ENCODE measurements at places on chromosomes 11 and 22.

GRCh38 chr11:57513911-57514537 lies 1.5 kb downstream of the SLC43A1 start:
- peak; percentile 53 for DNase-seq

DNA sequence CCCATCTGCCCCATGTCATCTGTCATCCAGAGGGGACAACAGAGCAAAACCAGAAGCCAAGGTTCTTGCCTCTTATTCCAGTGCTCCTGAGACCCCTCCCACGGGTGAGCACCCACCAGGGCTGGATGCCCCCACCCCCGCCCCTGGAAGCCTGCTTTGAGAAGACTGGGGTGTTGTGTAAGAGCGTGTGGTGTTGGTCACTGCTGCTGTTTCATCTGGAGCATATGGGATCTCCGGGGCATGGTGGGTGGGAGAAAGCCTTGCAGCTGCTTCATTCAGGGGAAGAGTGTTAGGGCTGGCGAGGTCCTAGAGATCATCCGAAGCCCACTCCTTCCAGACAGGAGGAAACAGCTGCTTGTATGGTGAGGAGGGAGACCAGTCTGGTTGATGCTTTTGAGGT lies 54.1 kb downstream of the CHRDL2 start:
- DNase-seq, result no peak

- no peak for DNase-seq
Observed at GRCh38 chr11:10514709-10515108, 26.3 kb downstream of the RNF141 start.

- peak; percentile 61 for DNase-seq
Observed at GRCh38 chr11:44711113-44711786, 15.5 kb upstream of the TSPAN18 start.

DNA sequence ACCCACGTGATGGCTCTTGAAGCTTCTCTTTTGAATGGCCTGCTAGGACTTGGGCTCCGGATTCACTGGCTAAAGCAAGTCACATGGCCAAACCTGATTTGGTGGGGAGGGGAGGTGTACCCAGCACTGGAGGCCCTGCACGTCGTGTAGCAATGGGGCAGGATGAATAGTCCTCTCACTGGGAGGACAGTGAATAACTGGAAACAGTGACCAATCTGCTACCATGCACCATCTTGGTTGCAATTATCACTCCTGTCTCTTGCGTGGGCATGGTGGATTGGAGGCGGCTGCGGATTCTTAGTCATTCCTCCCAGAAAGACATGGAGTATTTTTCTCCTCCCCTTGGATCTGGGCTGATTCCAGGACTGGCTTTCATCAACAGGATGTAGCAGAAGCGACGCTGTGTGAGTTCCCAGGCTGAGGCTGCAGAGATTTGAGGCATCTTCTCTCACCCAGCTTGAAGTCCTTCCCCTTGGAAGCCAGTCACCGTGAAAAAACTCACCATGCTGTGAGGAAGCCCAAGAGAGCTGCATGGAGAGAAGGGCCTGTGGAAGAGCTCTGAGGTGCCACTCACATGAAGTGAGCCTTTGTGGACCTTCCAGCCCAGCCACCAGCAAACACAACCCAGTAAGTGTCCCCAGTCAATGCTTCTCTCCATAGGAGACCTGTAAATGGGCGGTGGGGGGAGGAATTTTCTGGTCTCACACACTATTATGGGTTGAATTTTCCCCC lies 70.4 kb downstream of the IGLL1 start:
- no peak for DNase-seq

DNA sequence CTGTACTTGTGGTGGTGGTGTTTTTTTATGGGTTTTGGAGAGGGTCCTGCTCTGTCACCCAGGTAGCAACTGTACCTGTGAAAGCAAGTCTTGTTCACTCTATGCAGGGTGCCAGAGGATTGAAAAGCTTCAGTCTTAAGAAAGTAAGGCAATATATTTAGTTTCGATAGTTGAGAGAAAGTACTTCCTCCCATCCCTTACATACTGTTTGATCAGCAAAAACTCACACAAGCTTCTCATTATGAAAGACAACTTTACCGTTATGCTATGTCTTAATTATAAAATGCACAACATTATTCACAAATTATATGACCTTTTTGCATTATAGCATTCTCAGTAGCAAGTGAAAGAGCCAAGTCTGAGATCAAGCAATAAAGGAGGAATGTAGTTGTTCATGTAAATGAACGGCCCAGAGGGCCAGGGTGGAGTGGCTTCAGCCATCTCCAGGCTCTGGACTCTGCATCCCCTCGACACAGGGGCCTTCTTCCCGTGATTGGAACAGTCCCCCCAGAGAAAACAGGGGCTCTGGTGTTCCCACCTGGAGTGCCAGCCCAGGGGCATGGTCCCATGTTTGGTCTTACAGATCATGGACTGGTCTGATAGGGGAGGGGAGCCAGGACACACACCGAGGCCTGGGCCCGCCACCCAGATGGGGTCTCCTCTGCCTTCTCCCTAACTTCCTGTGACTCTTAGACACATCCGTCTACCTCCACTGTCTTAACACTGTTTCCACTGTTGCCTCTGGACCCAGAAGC lies 38.7 kb upstream of the CTTN start:
- no peak for DNase-seq

DNA sequence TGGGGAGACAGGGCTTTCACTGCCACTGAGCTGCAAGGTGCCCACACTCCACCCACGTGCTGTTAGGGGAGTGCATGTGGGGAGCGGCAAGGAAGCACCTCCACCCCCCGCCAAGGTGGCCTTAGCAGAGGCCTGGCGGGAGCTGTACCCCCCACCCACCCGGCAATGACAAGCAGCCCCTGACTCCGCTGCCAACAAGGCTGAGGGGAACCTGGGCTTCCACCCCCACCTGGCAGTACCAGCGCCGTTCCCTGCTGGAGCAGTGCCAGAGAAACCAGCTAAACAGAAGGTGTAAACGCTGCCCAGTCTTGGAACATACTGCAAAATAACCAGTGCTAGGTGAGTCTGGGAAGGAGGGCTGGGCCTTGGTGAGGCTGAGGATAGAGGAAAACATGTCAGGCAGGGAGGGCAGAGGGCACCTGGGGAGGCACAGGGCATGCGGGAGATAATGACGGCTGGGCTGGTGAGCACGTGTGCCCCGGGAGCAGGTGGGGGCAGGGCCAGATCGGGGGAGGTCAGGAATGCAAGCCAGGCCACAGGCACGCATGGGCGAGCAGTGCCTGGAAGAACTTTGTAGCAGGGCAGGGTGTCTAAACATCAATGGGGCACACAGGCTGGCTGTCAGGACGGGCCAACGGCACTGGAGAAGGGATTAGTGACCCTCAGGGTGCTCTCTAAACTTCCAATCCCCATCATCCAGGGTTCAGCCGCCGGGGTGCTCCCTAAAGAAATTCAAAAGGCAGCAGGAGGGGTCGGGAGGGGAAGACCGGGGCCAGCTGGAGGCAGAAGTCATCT lies 6.6 kb downstream of the CERK start:
- DNase-seq, result no peak

- no peak for DNase-seq
Observed at GRCh38 chr22:46622081-46622521, 1.9 kb downstream of the GRAMD4 start.

DNA sequence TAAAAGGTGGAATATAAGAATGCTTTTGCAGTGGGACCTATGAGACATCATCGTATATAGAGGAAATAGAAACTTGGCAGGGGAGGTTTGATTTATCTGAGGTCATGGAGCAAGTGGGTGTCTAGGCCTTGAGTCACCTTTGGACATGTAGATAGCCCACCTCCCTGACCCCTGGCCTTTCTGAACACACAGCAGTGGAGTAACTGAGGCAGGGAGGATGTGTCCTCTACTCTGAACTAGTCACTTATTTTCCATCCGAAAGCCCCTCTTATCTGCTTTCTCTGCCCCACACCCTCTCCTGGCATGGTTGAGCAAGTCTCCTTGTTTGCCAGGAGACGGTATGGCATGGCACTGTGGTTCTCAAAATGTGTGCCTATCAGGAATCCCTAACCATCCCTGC lies 7.9 kb downstream of the CD82 start:
- no peak for DNase-seq

- DNase-seq, result no peak
Observed at GRCh38 chr22:45159652-45160462, 3.9 kb upstream of the NUP50 start.

- no peak for DNase-seq
Observed at GRCh38 chr11:8683115-8683807, 669 bp downstream of the RPL27A start.

- no peak for DNase-seq
Observed at GRCh38 chr22:29193021-29193420, 12.7 kb upstream of the EMID1 start.

- no peak for DNase-seq
Observed at GRCh38 chr11:71214553-71215424, 37.6 kb downstream of the SHANK2 start.

- peak; percentile 65 for DNase-seq
Observed at GRCh38 chr22:44658311-44658953, 43.6 kb upstream of the PRR5 start.

DNA sequence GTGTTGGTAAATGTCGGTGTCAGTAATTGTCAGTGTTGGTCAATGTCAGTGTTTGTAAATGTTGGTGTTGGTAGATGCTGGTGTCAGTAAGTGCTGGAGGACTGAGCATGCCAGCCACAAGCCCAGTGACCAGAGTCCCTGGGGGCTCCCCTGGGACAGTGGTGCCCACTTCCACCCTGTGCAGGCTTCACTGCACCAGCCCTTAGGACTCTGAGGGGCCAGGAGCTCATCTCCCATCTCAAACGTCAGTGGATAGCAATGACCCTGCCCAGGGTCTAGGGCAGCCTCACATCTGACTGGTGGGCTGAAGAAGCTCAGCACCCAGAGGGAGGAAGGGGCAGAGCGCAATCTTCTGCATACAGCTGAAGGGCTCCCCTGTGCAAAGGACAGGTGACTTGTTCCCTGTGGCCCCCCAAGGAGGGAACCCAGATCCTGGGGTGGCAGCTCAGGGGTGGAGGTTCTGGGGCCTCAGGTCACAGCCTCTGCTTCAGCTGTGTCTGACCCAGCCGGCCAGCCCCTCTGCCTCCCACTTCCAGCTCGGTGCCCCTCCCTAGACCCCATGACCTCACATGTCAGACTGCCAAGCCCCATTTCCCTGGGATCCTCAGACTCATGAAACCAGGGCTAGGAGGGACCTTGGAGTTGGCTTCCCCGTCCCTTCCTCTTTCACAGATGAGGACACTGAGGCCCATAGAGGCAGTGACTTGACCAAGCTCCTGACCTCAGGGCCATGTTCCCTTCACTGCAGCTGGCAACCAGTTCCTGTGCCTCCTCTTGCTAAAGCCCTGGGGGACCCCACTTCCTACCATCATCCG lies 138.4 kb downstream of the CRYBB2 start:
- DNase-seq, result no peak

DNA sequence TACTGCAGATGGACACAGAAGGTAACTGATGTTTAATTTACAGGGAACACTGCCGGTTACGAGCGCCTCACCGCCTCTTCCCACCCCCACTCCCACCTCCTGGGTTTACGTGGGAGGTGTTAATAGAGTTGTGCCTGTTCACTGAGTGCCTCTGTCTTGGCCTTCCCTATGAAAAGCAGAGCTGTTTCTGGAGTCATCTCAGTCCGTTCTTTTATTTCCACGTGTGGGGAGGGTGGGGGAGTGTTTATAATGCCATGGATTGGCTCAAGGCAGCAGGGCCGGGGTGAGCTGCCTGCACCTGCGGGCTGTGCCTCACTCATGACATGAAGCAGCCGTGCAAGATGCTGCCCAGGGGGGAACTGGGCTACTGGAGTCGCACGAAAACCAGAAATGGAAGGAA lies 322.7 kb downstream of the CADM1 start:
- no peak for DNase-seq

DNA sequence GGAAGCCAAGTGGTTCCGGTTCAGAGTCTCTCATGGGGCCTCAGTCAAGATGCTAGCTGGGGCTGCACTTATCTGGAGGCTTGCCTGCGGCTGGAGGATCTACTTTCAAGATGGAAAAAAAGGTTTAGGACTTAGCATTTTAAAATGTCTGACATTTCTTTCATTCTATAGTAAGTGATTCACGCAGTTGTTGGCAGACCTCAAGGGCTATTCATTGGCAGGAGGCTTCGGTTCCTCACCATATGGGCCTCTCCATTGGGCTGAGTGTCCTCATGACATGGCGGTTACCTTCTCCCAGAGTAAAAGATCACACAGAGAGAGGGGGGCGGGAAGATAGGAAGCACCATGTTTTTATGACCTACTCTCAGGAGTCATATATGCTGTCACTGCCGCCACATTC lies 298.0 kb upstream of the PLET1 start:
- DNase-seq, result no peak

GRCh38 chr22:37021710-37022482 lies 2.4 kb downstream of the MPST start:
- no peak for DNase-seq

DNA sequence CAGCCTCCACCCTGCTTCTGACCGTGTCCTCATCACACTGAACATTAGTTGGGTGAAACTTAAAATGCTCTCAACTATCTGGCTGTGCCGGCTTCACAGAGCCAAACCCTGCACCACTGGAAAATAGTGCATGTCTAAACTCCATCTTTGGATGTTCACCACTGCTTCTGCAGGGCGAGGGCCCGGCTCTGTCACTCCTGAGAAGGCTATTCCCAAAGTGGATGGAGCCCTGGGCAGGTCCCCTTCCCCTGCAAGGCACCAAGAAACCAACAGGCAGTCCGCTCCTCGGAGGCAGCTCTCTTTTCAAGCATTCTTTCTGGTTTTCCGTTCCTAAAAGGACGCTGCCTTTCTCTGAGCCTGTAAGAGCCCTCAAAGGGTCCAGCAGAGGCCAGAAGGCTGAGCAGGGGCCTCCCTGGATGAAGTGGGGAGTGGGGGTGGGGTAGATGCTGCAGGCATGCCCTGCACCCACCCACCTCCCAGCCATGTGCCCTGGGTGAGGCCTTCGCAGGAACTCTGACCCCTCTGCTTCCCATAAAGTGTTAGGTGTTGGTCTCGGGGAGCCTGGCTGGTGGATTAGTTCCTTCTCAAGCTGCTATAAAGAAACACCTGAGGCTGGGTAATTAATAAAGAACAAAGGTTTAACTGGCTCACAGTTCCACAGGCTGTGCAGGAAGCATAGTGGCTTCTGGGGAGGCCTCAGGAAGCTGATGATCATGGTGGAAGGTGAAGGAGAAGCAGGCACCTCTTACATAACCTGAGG lies 23.3 kb downstream of the LINC01488 start:
- DNase-seq, result no peak

DNA sequence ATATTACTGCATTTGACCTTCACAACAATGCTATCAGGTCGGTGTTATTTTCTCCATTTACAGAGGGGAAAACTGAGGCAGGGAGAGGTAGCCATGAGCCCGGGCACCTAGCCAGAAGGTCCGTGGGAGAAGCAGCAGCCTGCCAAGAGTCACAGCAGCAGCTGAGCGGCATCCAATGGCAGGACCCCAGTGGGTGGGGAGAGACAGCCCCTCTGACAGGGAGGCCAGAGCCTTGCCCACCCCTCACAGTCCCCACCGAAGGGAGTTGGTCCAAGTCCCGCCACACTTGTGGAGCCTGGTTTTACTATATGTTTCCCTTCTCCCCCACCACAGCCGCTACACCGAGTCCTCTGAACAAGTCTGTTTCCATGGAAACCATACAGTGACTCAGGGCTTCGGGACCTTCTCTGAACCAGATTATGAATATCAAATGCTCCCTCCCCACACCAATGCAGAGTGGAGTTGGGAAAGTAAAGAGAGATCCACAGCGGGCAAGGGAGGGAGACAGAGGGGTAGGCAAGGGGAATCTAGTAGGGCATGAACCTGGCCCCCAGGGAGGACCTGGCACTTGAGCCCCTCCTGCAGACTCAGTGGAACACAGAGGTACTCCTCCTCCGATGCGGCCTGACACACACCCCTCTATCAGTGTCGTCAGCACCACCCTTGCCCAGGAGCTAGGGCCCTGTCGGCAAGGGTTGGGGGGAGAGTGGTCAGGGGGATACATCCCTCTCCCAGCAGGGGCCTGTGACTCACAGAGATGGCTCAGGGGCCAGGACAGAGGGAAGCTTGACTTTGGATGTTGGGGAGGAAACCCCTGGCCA lies 2.5 kb downstream of the CHST1 start:
- peak; percentile 17 for DNase-seq

All from NCI-H446 (cell line).